ENCODE measurements at places on chromosomes 1 and 21.

- no peak for DNase-seq
Observed at GRCh38 chr1:53740621-53741105, 1.7 kb upstream of the GLIS1 start.

GRCh38 chr1:199815947-199816346 lies 211.6 kb upstream of the NR5A2 start:
- no peak for DNase-seq

DNA sequence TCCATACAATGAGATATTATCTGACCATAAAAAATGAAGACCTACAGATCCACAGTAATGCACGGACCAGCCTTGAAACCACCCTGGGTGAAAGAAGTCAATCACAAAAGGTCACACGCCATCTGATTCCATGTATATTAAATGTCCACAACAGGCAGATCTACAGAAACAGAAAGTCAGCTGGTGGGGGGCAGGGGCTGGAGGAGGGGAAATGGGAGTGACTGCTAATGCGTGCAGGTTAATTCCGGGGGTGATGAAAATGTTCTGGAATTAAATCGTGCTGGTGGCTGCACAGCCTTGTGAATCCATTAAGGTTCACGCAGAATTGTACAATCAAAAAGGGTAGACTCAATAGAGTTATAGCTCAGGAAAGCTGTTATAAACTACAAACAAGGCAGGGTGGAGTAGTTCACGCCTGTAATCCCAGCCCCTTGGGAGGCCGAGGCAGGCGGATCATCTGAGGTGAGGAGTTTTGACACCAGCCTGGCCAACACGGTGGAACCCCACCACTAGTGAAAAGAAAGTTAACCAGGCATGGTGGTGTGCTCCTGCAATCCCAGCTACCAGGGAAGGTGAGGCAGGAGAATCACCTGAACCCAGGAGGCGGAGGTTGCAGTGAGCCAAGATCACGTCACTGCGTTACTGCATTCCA lies 32.3 kb downstream of the ACOT7 start:
- DNase-seq, result no peak

DNA sequence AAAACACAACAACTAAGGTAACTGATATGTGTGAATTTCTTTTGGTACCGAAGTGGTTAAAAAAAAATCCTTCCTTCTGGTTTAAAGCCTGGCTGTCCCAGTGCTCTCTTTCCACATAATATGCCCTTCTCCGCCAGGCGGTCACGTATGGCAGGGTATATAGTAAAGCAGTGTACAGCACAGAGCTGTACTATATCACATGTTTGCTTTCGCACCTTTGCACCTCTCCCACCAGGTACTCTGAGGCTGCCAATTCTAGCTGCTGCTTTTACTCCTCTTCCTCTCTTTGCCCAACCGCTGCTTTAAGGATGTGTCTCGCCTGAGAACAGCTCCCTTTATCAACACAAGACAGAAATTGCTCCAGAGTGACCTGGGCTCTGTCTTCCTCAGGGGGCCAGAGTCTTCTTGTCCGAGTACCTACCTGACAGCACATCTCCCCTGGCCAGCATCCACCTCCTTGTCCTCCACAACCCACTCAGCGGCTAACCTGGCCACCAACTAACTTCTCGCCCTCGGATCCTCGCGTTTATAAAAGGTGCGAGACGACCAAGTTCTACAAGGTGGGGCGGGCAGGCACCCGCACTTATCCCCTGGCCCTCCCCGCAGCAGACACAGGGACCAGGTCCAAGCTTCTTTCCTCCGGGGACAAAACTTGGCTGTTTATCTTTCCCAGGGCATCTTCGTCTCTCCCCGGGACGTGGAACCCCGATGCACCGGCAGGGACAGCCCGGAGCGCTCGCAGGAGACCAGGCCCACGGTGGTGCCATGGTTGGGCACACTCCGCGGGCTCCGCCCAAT lies 1.6 kb downstream of the COLGALT2 start:
- DNase-seq, result no peak

DNA sequence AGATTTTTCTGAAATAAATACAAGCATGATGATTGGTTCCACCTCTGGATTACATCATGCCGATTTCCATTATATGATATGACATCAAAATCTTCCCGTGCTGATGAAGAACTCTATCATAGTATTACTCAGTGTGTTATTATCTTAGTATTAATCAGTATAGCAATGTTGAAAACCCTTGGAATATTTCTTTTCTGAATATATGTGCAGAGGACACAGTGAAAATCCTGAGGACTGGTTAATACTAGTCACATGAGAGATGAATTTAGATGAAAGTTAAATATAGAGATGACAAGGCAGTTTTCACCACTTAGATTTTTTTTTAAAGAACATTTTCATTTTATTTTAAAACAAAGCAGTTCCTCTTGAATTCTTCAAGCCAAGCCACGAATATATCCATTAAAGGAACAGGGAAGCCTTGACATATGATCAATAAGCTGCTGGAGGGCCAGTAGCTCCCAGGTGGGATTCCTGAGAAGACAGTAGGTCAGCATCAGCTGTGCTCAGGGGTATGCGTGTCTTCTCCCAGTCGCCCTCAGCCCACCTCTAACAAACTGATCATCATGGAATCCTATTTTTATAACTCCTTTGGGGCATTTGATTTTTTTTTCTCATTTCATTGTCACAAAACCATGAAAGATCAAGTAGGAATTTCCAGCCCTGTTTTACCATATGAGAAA lies 56.2 kb upstream of the UBE2U start:
- no peak for DNase-seq

GRCh38 chr1:116847688-116848531 lies 61.8 kb upstream of the PTGFRN start:
- peak; percentile 52 for DNase-seq

DNA sequence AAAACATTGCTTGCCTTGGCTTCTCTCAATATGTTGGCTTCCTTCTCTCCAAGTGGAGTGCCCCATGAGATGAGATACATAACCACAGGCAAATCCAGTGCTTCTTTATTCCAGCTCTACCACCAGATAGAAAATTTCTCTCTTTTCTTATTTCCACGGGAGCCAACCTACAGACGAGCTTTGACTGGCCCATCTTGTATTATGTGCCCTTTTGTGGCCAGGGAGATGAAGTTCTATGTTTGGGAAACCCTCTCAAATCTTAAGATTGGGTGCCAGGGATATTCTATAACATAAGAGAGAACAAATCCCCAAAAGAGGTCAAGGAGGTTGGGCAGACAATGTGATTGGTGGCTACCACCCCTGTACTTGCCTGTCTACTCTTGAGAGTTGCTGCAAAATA lies 351.8 kb downstream of the ZNF326 start:
- no peak for DNase-seq

DNA sequence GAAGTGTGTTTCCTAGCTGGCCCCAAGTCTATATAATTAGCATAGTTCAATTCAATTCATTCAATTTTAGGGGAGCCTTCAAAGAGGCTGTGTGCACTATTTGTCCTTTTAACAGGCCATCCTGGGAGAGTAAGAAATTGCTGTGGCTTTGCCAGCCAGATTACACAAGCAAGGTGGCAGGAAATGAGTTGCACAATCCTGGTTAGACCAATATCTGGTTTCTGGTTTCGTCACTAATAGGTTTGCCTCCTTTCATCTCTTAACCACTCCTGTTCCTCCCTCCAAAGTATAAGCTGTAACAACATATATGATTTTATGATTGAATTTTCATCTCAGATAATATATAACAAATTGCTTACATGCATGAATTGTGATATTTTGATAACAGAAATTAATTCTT lies 84.1 kb upstream of the NEGR1 start:
- DNase-seq, result peak; percentile 92

DNA sequence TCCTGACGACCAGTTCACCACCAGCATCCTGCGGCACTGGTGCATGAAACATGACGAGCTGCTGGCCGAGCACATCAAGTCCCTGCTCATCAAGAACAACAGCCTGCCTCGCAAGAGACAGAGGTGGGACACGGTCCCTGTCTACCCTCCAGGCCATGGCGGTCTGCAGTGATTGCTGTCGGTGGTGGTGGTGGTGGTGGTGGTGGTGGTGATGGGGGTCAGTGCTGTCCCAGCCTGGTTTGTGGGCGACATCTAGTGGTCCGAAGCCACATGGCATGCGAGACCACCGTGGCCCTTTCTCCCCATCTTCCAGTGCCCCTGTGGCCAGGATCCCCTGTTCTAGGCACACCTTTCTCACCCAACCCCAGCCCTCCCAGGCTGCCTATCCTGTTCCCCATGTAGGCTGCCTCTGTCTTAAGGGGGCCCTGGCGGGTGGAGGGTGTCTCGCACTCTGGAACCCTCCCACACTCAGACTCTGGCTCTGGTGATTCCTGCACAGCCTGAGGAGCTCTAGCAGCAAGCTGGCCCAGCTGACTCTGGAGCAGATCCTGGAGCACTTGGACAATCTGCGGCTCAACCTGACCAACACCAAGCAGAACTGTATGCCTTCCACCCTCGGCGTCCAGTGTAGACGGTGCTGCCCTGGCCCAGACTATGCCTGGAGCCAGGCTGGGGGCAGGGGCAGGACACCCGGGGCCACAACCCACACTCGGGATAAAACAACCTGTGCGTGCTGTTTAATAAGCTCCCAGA lies 3.2 kb upstream of the SLC27A3 start:
- DNase-seq, result no peak

DNA sequence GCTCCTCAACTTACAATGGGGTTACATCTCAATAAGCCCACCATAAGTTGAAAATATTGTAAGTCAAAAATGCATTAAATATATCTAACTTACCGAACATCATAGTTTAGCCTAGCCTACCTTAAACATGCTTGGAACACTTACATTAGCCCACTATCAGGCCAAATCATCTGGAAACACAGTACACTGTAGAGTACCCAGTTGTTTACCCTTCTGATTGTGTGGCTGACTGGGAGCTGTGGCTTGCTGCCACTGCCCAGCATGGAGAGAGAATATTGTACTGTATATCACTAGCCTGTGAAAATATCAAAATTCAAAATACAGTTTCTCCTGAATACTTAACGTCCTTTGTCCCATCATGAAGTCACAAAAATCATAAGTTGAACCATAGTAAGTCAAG lies 40.4 kb upstream of the FRRS1 start:
- DNase-seq, result no peak

- DNase-seq, result no peak
Observed at GRCh38 chr1:173243300-173243699, 36.2 kb upstream of the TNFSF4 start.

DNA sequence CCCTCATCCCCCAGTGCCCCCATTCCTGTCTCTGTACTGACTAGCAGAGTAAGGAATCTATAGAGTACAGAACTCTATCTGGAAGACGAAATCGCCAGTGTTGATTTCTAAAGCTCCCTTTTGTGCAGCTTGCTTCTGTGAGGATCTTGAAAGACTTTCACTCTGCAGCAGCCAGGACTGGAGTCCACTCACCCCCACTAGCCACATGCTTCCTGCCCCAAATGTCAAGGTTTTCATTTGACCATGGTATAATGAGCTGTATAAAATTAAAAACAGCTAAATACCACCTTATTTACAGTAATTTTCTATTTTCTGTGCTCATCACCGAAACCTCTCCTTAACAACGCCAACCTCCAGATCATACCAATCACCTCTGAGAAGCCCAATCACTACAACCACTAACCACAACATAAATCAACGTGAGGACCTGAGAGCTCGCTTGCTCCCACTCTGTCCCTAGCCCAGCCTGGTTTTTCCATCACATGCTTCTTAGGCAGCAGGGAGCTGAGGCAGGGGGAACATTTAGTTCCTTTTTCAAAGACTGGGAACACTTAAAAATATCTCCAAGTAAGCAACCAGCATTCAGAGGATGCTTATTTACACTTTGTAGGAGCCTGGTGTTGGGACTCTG lies 56.1 kb upstream of the IRF2BP2 start:
- no peak for DNase-seq

GRCh38 chr1:184605941-184606340 lies 148.7 kb downstream of the EDEM3 start:
- peak; percentile 59 for DNase-seq

- DNase-seq, result no peak
Observed at GRCh38 chr1:55943721-55944435, 635.5 kb downstream of the PLPP3 start.

DNA sequence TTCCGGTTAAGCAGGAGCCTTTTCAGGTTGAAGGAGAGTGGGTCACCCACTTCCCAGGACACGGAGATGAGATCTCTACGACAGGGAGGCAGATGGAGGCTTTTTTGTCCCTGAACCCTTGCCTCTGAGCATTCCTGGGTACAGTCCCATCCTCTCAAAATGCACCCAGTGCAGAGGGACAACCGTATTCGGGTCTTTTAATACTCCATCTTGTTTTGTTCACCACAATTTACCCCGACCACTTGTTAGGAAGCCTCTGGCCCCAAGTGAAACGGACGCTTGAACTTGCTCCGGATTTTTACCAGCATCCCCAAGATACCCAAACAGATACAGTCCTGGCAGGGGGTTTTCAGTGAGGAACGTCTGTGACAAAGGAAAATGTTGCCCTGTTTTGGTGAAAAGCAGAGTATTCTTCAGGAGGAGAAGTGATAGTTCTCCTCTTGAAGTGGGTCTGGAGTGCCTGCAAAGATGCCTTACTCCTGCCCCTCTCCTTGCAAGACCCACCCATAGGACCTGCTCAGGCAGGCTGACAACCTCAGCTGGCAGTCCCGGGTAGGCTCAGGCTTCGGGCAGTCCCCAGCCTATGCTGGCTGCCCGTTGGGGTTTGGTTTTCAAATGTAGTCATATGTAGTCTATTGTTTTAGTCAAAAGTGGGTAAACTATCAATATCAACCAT lies 669 bp upstream of the ARL8A start:
- DNase-seq, result peak; percentile 44

DNA sequence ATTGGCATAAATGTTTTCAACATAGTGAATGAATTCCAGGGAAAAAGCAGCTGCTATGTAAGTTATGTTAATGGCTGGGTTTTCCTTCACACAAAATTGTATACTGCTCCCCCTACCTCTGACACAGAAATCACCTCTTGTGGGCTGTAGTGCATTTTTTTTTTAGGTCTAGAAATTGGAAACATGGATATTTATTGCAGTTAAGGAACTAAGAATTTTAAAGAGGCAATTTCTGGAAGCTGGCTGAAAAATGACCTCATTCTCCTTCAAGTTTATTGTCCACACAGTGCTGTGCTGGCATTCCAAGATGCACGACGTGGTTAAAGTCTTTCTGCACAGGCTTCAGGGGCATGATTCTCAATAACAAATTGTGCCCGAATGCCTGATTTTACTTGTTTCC lies 1424.2 kb downstream of the MRPL39 start:
- no peak for DNase-seq

DNA sequence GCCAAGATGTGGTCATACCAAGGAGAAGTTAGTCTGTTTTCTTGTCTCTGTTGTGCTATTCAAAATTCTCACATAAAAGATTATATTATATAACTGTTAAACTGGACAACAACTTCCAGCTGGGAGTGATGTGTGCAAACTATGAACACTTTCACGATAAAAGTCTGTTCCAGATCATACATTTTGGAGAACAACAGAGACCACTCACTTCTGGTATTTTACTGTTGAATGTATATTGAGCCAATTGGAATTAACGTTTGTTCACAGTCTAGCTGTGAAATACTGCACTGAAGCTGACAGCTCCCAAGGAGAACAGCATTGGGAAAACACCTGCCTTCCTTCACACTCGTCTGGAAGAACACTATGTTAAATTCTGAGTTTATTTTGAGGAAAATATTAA lies 860 bp upstream of the SHCBP1L start:
- no peak for DNase-seq
